ENCODE measurements at places on chromosomes 6 and 20.

GRCh38 chr6:5623769-5624168 is 362.5 kb downstream of the FARS2 start:
- no peak for DNase-seq

DNA sequence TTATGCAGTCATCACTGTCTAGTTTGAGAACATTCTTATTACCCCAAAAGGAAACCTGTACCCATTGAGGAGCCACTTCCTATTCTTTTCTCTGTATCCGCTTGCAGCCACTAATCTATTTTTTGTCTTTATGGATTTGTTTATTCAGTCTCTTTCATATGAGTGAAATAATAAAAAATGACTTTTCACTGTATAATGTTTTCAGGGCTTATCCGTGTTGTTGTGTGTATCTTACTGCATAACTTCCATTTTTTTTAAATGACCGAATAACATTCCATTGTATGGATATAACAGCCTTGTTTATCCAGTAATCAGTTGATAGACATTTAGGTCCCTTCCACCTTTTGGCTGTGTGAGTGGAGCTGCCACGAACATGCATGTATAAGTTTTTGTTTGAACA is 86.6 kb downstream of the ZFAND3 start:
- DNase-seq, result no peak

GRCh38 chr20:47700327-47700726 is 85.0 kb downstream of the SULF2 start:
- no peak for DNase-seq

GRCh38 chr20:45085289-45085688 is 15.6 kb downstream of the KCNS1 start:
- no peak for DNase-seq

- no peak for DNase-seq
These were observed 137.5 kb upstream of the AGPAT4 start for GRCh38 chr6:161411265-161411944.

DNA sequence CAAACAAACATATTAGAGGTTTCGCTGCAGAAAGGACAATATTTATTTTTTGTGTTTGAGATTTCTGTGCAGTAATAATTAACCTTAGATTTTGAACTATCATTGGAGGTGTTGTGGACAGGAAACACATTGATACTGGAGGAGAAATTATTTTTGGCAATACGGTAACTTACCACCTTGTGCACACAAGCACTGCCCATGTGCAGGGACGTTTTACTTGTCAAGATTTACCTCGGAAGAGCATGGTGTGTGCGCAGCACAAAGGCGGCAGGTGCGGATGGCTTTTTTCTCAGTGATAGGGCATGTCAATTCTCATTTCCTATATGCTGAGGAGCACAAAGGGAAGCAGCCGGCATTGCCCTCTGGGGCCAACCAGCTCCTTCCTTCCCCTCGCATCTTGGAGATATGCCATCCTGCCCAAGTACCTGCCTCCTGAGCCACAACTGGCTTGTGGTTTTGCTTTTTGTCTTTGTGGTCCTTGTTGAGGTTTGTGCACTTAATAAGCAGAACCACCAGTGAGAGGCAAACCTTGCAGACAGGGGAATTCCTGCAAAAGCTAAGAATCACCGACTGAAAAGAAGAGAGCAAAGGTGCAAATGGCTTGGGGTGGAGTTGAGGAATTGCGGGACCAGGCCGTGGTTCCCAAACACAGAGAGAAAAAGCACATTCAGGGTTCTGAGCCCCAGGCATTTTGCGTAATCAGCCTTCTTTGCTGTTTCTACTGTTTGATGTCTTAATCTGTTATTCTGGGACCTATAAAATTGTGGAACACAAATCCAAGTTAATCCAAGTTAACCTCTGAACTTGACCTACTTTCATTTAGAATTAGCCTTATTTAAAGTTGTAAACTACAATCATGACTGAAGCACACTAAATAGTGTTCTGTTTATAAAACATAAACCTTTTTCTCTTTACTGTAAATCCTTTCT is 21.9 kb downstream of the SAMD5 start:
- no peak for DNase-seq
